ENCODE measurements at places on chromosomes 7 and 10.

GRCh38 chr7:144786522-144786921, 49.3 kb downstream of the TPK1 start:
- DNase-seq = no peak

DNA sequence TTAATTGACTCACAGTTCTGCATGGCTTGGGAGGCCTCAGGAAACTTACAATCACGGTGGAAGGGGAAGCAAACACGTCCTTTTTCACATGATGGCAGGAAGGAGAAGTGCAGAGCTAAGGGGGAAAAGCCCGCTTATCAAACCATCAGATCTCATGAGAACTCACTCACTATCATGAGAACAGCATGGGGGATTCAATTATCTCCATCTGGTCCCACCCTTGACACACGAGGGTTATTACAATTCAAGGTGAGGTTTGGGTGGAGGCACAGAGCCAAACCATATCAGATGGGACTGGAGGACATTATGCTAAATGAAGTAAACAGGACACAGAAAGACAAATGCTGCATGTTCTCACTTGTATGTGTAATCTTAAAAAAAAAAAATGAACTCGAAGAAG, 141.4 kb upstream of the HABP2 start:
- DNase-seq = no peak

DNA sequence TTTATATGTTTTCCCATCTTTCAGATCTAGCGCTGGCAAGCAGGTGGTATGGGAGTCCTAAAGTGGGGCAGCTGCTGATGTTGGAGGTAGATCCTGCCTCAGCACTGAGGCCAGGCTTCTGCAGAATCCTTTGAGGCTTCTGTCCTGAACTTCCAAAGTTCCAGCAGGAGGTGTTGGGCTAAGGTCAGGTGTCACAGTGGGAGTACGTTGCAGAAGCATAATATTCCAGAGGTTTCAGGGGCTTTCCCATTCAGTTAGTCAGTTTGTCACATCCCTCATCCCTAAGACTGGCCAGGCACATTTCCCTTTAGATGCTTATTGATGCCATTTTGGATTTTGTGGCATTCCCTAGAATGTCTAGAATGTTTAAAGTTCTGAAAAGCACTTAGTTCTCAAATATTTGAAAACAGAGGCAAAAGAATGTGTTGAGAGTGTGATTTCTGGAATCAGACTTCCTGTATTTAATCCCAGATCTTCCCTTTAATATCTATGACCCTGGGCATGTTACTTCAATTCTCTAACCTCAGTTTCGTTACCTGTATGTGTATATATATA, 319.1 kb upstream of the PHYHIPL start:
- DNase-seq = no peak

DNA sequence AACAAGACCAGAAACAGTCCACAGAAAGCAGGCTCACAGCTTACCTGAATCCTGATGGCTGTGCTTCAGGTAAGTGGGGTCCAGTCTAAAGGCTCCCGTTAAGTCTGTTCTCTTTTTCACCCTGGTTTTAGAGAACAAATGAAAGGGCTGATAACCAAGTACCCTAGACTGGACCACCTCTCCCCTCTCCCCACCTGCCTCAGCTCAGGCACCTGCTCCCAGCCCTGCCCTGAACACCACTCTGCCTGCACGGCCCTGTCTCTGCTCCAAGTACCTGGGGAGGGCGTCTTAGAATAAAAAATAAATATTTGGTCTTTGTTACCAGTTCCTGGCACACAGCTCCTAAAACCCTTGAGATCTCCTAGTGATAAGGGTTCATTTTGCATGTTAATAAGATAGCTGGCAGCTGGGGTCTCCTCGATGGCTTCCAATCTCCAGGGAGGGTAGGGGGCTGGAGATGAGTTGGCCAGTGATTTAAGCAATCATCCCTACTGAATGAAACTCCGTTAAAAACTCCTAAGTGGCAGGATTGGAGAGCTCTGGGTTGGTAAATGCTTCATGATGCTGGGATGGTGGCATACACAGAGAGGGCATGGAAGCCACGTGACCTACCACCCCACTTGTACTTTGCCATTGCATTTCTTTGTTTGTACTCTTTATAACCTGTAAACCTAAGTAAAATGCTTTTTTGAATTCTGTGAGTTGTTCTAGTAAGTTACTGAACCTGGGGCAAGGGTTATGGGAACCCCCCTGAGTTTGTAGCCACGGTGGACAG, 29.8 kb upstream of the FIGNL1 start:
- DNase-seq = no peak

DNA sequence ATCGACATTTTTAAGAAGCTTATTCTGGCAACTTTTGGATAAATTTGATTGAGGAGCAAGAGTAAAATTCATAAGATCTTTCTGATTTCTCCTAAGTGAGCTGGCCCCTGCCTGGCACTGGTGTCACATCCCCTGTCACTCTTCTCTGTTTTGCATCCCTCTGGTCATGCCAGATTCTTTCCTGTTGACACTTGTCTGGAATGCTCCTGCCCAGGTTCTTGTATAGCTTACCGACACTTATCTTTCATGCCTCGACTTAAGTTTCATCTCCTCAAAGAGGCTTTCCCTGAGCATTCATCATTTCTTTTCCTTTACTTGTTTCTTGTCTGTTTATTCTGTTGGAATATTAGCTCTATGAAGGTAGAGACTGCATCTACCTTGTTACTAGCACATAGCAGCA, 22.2 kb upstream of the AASS start:
- no peak for DNase-seq

- DNase-seq = peak; percentile 8
These were observed 33.9 kb downstream of the PTER start for GRCh38 chr10:16470747-16471146.

Data from activated CD4-positive, alpha-beta T cell treated with anti-CD3 and anti-CD28 coated beads, Interleukin-2, amount 50 U/mL, for 48 hours (primary cell).